Activated T-helper 2 cell treated with anti-CD3 and anti-CD28 coated beads, Interferon-gamma antibody, Interleukin-2, Interleukin-4, amounts not matched to agents 10 μg/mL and 5 μg/mL and 100 μg/mL, durations not matched to agents 14 hours and 24 hours and 36 hours (primary cell): ENCODE measurements at places on chromosomes 2 and 18.

DNA sequence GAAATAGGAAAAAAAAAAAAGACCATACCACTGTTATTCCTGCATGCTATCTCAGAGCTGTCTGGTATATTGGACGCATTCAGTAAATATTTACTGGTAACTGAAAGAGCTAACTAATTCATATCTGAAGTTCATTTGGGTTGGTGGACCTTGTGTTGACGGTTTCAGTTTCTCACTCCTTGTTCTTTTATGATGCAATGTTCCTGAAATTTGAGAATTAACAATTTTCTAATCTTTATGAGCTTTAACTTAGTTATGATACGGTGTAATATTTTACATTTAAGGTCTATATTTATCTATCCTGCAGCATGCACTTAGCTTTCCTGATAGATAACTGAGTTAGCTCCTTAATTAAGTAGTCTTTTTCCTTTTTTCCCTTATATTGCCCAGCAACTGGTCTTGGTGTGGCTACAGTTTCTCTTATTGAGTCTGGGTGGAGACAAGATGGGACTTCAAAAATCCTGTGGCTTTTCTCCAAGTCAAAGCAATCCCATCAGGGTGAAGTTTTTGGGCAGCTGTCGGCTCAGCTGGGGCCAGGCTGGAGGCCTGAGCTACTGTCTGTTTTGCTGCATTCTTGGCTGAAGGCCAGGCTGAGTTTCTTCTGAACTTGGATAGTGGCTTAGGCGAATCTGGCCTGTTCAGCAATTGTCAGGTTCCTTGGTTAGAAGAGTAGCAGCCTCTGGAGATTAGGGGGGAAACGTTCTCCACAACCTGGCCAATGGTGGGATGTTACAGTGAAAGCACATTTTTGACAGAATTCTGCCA lies 78.4 kb upstream of the MEX3C start:
- H3K36me3 ChIP-seq, result no peaks in the 10 kb centered on the region
- H3K4me1 ChIP-seq, result no peaks in the 10 kb centered on the region
- H3K4me3 ChIP-seq, result no peak overlapping the region

DNA sequence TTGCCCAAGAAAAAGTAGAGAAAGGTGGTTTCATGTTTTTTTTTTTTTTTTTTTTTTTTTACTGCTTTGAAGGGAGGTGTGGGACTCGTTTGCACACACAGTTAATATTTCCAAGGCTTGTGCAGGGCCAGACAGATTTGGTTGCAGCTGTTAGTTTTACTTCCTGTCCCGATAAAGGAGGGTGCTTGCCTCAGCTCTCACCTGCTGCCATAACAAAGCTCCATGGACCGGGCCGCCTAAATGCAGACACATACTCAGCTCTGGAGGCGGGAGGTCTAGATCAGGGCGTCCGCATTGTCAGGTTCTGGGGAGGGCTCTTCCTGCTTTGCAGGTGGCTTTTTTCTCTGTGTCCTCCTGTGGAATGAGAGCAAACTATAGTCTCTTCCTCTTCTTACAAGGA lies 69.9 kb downstream of the ODC1 start:
- DNase-seq, result no peak
- H3K4me1 ChIP-seq, result peaks cover 60% of the 10 kb centered on the region
- no peak overlapping the region for H3K27ac ChIP-seq
- H3K27me3 ChIP-seq, result no peaks in the 10 kb centered on the region

- no peaks in the 10 kb centered on the region for H3K4me1 ChIP-seq
- no peak for DNase-seq
- H3K27ac ChIP-seq, result no peak overlapping the region
- no peaks in the 10 kb centered on the region for H3K27me3 ChIP-seq
These were observed 197.1 kb downstream of the NEDD4L start for GRCh38 chr18:58241026-58241679.

DNA sequence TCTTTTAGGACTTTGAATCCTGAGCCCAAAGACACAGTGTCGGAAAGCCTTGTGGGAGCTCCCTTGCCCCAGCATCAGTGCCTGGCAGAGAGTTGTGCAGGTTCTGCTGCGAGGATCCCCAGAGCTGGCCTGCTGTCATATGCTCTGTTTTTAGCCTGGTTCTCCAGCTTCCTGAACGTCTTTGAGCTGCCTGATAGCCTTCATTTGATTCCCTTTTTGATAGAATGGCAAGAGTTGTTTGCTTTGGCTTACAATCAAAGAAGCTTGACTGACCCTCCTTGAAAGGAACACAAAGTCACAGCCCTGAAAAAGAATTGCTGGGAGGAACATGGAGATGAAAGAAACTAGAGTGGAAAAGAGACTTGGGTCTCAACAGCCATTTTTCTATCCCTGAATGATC lies 95.4 kb downstream of the C1QL2 start:
- H3K27me3 ChIP-seq, result no peaks in the 10 kb centered on the region
- no peak overlapping the region for H3K27ac ChIP-seq
- H3K4me1 ChIP-seq, result no peaks in the 10 kb centered on the region

- no peaks in the 10 kb centered on the region for H3K36me3 ChIP-seq
- no peaks in the 10 kb centered on the region for H3K27me3 ChIP-seq
- DNase-seq, result no peak
- H3K4me3 ChIP-seq, result no peak overlapping the region
These were observed 130.8 kb upstream of the MSH6 start for GRCh38 chr2:47652061-47652690.

DNA sequence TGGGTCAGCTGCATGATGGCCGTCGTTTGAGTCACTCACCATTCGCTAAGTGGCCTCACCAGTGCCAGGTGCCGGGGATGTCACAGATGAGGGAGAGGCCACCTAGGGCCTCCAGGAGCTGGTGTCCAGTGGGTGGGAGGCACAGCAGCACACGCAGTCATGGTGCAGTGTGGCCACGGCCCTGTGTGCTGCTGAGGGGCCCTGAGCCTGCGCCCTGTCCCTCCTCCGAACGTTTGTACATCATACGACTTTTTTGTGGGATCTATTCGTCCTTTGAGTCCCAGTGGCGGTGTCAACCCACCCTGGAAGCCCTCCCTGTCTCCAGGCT lies 30.1 kb upstream of the ODC1 start:
- no peak overlapping the region for H3K27ac ChIP-seq
- peaks cover 14% of the 10 kb centered on the region for H3K27me3 ChIP-seq
- H3K36me3 ChIP-seq, result no peaks in the 10 kb centered on the region
- H3K4me1 ChIP-seq, result peaks cover 5% of the 10 kb centered on the region
- H3K4me3 ChIP-seq, result no peak overlapping the region

DNA sequence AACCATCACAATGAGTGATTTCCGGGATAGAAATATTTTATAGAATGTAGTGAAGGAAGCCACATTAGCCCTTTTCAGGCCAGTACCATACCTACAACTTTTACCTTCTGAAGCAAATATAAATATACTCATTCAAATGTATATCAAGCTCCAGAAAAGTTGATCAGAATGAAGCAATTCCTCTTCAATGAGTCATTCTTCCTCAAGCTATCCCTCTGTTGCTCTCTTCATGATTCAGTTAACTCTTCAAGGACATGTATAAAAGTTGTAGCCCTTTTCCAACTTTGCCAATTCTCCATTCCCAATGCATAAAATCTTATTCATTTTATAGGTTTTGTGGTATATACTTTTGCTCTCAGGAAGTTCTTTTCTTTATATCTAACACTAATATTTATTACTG lies 242.1 kb upstream of the RGPD4 start:
- H3K4me1 ChIP-seq, result no peaks in the 10 kb centered on the region
- no peaks in the 10 kb centered on the region for H3K27me3 ChIP-seq
- H3K4me3 ChIP-seq, result no peak overlapping the region
- DNase-seq, result no peak
- H3K27ac ChIP-seq, result no peak overlapping the region

DNA sequence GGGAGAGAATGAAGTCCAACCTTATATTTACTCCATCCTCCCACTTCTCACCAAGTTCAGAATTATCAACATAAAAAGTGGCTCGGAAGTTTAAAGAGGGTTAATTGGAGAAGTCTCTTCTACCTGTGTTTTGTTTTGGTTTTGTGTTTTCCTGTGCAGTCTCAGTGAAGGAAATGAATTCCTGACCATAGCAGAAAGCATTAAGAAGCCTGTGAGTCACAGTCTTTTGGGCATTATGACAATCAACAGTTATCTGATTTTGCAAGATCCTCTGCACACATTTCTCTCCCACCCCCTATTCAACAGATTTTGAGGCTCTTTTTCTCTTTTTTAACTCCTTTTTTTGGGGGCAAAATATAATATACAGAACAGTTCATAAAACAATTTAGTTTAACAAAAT lies 8.6 kb upstream of the RPL37A start:
- H3K36me3 ChIP-seq, result no peaks in the 10 kb centered on the region
- peaks cover 5% of the 10 kb centered on the region for H3K4me1 ChIP-seq
- no peaks in the 10 kb centered on the region for H3K27me3 ChIP-seq
- no peak for DNase-seq

GRCh38 chr2:158973116-158973956 lies 4.9 kb downstream of the TANC1 start:
- H3K4me1 ChIP-seq, result peaks cover 13% of the 10 kb centered on the region
- H3K27ac ChIP-seq, result no peak overlapping the region
- no peak overlapping the region for H3K4me3 ChIP-seq
- H3K27me3 ChIP-seq, result peaks cover 43% of the 10 kb centered on the region
- DNase-seq, result no peak
